Psoas muscle (tissue), 8 donors: ENCODE measurements at places on chromosomes 4 and X. TPM values are rescaled to one million over a fixed set of nuclear protein-coding genes. Genes with fewer than 3 reads are reported as not detected.

DNA sequence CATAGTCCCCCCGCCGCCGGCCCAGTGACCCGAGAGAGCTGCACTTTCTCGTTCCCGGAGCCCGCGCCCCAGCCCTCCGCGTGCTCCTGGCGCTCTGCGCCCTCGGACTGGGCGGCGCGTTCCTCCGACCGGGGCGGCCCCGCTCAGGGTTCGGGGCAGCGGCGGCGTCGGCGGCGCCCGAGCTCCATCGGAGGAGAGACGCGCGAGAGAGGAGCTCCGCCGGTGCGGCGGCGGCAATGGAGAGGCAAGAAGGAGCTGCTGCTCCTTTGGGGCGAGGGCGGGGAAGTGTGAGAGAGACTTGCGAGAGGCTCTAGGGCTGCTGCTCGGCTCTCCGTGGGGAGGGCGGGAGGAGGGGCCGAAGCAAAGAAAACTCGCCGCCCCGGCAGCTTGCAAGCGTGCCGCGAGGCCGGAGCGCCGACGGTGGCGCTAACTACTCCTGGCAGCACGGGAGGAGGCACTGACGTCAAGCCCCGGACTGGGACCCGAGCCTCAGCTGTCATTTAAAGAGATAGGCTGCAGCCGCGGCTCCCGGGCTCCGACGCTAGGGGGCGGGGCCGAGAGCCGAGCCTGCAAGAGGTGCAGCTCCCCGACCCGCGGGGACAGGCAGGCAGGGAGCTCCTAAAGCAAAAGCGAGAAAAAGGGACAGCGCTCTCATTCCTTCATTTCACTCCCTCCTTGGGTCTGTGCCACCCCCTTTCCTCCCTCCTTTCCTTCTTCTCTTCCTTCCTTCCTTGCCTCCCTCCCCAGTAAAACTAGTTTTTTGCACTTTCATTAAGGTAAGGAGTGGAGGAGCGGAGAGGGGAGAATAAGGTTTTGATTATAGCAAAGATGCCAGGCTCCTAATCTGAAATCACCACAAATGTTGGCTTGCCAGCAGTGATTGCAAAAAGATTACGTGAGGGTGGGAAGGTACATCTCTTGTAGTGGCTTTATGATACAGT lies at the start of gene KCTD8:
Gene KCTD8 (minus strand): TSS at position 289 of the 941 bp plus-strand sequence.
- no peaks in the 10 kb centered on the region for H3K36me3 ChIP-seq
- peak; percentile 95 for DNase-seq
- peak within 1 kb of the TSS; percentile 90 for H3K27ac ChIP-seq
- H3K4me1 ChIP-seq: no peaks in the 10 kb centered on the region
- H3K4me3 ChIP-seq: peak within 1 kb of the TSS; percentile 81
- no peaks in the 10 kb centered on the region for H3K27me3 ChIP-seq

- H3K27me3 ChIP-seq: no peaks in the 10 kb centered on the region
- no peak for DNase-seq
- H3K4me1 ChIP-seq: no peaks in the 10 kb centered on the region
- no peaks in the 10 kb centered on the region for H3K36me3 ChIP-seq
- no peak overlapping the region for H3K4me3 ChIP-seq
Measured at GRCh38 chr4:141246243-141246642, 25.5 kb downstream of the ZNF330 start.

DNA sequence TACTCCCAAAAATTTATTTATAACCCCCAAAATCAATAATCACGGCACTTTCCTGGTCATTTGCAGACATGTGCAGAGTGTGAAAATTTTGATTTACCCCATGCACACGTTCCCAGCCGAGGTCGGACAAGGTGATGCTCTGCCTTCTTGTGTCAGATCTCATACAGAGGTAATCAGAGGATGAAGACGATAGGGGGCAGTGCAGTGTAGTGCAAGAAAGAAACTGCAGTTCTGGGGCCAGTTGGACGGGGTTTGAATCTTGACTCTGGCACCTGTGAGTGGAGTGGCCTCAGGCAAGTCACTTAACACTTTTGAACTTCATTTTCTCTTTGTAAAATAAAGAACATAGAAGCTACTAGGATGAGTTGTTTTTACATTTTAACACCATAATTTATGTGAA lies 88.4 kb downstream of the FRMPD3 start:
- H3K4me1 ChIP-seq: no peaks in the 10 kb centered on the region
- H3K4me3 ChIP-seq: no peak overlapping the region
- H3K27me3 ChIP-seq: no peaks in the 10 kb centered on the region
- H3K36me3 ChIP-seq: no peaks in the 10 kb centered on the region
- no peak for DNase-seq
- no peak overlapping the region for H3K27ac ChIP-seq

DNA sequence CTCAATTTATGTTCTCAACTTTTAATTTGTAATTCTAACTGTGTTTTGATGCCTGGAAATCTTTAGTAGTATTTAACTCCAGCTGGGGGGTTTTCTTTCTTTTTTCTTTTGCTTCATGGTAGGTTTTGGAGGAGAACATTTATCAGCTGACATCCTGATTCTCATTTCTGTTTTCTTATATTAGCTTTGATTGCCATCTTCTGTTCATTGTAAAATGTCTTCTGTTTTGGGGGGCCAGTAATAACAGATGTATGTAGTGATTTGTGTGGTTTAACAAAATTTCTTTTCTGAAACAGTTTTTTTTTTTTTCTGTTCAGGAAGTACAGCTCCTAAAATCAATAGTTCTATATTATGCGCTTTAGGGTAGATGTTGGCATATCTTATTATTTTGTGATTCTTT lies 182.2 kb downstream of the GABRB1 start:
- no peaks in the 10 kb centered on the region for H3K4me1 ChIP-seq
- no peaks in the 10 kb centered on the region for H3K27me3 ChIP-seq
- no peaks in the 10 kb centered on the region for H3K36me3 ChIP-seq
- no peak overlapping the region for H3K27ac ChIP-seq
- no peak overlapping the region for H3K4me3 ChIP-seq
- DNase-seq: no peak

- DNase-seq: no peak
- no peaks in the 10 kb centered on the region for H3K27me3 ChIP-seq
- no peak overlapping the region for H3K27ac ChIP-seq
- no peak overlapping the region for H3K4me3 ChIP-seq
Measured at GRCh38 chr4:142550965-142551364, 295.1 kb downstream of the INPP4B start.

DNA sequence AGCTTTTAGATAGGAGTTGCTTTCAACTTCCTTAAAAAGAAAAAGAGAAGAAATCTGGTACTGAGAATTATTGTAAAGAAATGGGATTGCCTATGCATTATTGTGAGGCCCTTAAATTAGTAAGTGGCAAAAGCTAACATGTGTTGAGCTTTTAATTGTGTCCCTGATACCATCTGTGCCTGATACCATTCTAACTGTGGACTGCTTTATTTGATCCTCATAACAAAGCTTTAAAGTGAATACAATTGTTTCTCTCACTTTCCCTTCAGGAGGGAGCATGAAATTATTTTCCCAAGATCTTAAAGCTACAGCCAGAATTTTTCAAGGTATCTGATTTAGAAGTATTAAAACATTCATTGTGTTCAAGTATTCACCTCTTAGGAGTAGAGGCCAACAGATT lies 9.9 kb downstream of the KCTD8 start:
- H3K27me3 ChIP-seq: no peaks in the 10 kb centered on the region
- H3K4me1 ChIP-seq: no peaks in the 10 kb centered on the region
- H3K4me3 ChIP-seq: no peak overlapping the region
- no peaks in the 10 kb centered on the region for H3K36me3 ChIP-seq

DNA sequence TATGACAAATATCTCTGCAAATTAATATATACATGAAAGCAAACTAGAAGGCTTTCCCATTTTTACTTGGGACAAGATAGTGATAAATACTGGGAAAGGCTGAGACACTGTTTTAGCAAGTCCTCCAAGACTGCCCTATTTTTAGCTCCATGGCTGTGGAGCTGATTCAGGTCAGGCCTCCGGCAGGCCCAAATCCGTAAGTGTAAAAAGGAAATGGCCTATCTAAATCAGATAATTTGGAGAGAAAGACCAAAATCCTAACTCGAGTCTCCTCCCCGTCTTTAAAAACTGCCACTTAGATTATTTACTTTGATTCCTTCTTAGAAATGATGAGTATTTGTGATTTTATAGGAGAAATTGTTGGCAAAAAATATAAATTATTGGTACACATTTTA lies 2.9 kb downstream of the OTUD4 start:
- H3K27ac ChIP-seq: peak overlapping the region; percentile 97
- no peaks in the 10 kb centered on the region for H3K27me3 ChIP-seq
- peaks cover 42% of the 10 kb centered on the region for H3K4me1 ChIP-seq
- H3K36me3 ChIP-seq: no peaks in the 10 kb centered on the region
- H3K4me3 ChIP-seq: peak overlapping the region; percentile 83
- DNase-seq: no peak

DNA sequence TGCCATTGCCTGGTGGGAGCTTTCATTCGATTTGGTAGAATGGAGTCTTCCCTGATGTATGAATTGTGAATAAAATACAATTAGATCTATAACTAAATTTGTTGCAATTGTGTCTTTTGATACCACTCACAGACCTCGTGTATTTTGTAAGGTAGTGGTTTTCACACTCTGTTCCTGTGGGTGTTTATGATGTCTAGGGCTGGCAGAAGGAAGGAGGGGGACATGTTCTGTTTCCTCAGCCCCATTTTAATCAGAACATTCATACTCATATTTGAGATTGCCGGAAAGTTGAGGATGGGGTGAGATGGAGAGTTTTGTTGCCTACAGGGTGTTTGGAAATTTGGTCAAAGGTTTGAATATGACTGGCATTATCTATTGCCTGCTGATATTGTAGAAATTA lies 42.9 kb downstream of the PTTG2 start:
- peaks cover 2% of the 10 kb centered on the region for H3K36me3 ChIP-seq
- H3K27ac ChIP-seq: no peak overlapping the region
- H3K4me1 ChIP-seq: peaks cover 9% of the 10 kb centered on the region
- DNase-seq: no peak
- no peaks in the 10 kb centered on the region for H3K27me3 ChIP-seq

DNA sequence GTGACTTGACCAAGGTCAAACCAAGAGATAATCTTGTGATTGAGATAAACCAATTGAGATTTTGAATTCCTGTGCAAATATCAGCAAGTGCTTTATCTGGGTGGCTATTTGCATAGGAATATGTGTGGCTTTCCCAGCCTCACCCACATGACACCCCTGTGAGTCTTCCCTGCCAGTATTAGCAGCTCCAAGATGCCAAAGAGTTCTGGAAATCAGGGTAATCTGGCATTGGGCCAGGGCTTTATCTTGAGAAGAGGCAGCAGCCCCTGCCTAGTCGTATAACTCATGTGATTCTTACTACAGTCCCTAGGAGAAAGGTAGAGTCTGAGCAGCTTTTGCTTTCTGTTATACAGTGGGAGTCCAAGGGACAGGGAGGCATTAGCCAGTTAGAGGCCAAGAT lies 87.7 kb downstream of the RLIM start:
- no peak for DNase-seq
- H3K4me3 ChIP-seq: no peak overlapping the region
- H3K4me1 ChIP-seq: no peaks in the 10 kb centered on the region
- H3K27me3 ChIP-seq: no peaks in the 10 kb centered on the region

DNA sequence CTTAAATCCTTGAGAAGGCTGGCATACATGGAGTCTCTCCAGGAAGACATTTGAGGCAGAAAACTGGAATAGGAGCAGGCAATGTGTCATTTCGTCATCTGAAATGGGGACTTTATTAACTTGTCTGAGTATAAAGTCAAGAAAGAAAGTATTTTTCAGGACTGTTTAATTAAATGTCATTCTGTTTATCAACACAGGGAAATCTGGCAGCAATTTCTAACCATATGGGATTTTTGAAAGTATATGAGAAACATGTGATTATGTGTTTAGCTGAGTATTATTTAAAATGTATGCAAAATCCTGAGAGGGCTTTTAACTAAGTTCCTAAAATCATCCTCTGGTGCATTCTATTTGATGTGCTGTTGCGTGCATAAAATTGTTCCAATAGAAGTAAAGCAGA lies 3.9 kb upstream of the FAM9A start:
- no peak overlapping the region for H3K27ac ChIP-seq
- DNase-seq: no peak
- no peak overlapping the region for H3K4me3 ChIP-seq
- no peaks in the 10 kb centered on the region for H3K4me1 ChIP-seq

DNA sequence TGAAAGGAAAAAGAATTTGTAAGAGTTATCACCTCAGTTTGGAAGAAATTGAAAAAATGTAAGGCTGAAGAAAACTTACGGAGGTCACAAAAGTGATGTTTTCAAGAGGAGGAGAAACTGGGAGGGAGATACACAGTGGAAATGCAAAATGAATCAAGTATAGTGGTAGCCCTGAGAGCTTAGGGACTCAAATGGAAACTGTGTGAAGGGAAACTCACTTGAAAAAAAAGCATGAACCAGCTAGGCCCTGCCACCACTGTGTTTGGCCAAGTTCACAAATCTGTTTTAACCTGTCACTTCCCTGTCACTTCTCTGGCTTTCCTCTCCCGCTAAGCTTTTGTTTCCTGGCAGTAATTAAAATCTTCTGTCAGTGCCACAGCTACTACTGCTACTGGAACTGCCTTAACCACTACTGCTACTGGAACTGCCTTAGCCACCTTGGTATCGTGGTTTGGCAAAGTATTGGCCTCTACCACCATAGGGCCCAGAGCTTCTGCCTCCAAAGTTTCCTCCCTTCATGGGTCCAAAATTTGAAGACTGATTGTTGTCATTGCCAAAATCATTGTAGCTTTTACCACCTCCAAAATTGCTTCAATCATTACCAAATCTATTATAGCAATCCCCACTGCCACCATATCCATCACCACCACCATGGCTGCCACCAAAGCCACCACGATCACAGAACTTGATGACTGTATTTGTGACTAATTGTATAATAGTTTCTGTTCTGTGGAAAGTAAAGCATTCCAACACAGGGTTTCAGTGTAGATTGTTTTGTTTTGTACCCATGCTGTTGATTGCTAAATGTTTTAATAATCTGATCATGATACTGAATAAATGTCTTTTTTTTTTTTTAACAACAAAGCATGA lies 41.5 kb downstream of the SMARCA5 start:
- no peaks in the 10 kb centered on the region for H3K36me3 ChIP-seq
- no peak for DNase-seq
- H3K27ac ChIP-seq: no peak overlapping the region
- no peak overlapping the region for H3K4me3 ChIP-seq
- H3K4me1 ChIP-seq: no peaks in the 10 kb centered on the region

GRCh38 chr4:149605601-149606378 lies 209.9 kb downstream of the IQCM start:
- H3K27ac ChIP-seq: no peak overlapping the region
- no peaks in the 10 kb centered on the region for H3K4me1 ChIP-seq
- no peaks in the 10 kb centered on the region for H3K27me3 ChIP-seq

- H3K4me1 ChIP-seq: no peaks in the 10 kb centered on the region
- no peak overlapping the region for H3K27ac ChIP-seq
- H3K36me3 ChIP-seq: no peaks in the 10 kb centered on the region
- peaks cover 5% of the 10 kb centered on the region for H3K27me3 ChIP-seq
- no peak for DNase-seq
Measured at GRCh38 chrX:31071262-31071661, 579 bp downstream of the FTHL17 start.

DNA sequence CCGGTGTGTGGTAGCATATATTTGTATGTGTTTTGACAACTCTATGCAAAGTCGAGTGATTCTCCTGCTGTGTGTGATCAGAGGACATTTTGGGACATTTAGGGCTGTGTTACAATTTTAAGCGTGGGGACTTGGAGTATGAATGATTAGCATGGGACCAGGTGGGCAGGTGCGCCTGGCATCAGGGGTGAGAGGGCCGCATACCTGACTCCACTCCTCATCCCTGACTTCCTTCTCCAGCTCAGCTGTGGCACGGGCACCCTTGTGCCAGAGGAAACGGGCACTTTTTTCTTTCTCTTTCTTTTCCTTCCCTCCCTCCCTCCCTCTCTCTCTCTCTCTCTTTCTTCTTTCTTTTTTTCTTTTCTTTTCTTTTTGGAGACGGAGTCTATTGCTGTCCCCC lies 15.7 kb upstream of the PLCXD1 start:
- no peak for DNase-seq
- H3K4me3 ChIP-seq: no peak overlapping the region
- no peaks in the 10 kb centered on the region for H3K4me1 ChIP-seq

The LRAT gene
- not detected for polyA plus RNA-seq

The IQCM gene
- not detected for polyA plus RNA-seq

The CSAG2 gene
- not detected for polyA plus RNA-seq

The TRIM61 gene
- not detected for polyA plus RNA-seq
